ENCODE measurements at places on chromosomes 6 and 20.

DNA sequence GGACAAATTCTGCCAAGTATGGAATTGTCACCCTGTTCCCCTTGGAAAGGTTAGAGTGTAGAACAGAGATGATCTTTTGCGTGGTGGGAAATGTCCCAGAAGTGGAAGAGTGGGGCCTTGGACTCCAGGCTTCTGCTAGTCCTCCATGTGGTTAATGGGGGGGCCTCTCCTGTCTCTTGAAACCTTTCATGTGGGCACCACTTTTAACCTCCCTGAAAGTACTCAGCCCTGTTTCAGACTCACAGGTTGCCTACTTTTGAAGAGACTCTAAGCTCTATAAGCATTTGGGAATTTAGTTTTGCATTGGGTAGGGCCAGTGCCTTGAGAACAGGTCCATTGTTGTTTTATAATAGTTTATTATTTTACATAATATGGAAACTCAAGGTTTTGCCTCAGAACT lies 17.5 kb downstream of the RREB1 start:
- no peak for DNase-seq

DNA sequence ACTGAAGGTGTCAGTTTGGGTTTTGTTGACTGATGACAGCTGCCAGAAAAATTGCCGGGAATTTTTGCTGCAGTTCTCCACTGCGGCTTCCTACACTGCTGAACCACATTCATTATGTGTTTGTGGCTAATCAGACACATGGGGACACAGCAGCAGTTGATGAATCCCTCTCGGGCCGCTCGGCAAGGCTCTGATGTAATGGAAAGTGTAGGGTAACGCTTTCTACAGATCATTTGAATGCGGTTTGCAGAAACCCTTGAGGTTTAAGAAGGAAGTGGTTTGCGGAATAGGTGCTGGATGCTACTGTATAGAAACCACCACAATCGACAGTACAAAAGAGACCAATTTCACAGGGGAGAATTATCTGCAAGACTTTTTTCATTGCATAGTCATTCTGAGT lies 138.7 kb upstream of the SASH1 start:
- DNase-seq = peak; percentile 50

DNA sequence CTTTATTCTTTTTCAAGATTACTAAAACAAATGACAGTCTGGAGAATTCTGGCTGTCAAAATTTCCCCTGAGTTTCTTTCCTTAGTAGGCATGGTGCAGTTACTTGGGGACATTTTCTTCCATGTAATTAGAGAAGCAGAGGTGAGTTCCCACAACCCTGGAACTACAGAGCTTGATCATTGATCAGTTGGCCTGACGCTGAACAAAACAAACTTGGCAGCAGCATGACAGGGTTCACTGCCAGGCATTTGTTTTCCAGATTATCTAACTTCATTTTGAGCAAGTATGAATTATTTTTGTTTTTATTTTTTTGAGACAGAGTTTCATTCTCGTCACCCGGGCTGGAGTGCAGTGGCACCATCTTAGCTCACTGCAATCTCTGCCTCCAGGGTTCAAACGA lies 22.6 kb downstream of the IYD start:
- DNase-seq = no peak

- no peak for DNase-seq
Measured at GRCh38 chr20:4876301-4876700, 125.0 kb downstream of the SLC23A2 start.

DNA sequence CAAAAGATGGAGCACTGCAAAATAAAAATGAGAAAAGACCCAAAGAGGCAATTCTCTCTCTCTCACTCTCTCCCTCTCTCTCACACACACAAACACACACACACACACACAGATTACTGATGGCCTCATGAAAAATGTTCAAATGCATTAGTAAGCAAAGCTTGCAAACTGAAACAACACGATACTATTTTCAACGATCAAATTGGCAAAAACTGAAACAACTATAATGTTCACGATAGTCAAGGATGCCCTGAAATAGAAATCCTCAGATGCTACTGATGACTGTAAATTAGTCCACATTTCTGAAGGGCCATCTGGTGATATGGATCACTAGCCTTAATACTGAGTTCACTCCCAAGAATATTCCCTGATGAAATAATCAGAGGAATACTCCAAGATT lies 100.8 kb downstream of the TRERF1 start:
- no peak for DNase-seq

- no peak for DNase-seq
Measured at GRCh38 chr20:58453391-58453790, 61.8 kb downstream of the APCDD1L start.

DNA sequence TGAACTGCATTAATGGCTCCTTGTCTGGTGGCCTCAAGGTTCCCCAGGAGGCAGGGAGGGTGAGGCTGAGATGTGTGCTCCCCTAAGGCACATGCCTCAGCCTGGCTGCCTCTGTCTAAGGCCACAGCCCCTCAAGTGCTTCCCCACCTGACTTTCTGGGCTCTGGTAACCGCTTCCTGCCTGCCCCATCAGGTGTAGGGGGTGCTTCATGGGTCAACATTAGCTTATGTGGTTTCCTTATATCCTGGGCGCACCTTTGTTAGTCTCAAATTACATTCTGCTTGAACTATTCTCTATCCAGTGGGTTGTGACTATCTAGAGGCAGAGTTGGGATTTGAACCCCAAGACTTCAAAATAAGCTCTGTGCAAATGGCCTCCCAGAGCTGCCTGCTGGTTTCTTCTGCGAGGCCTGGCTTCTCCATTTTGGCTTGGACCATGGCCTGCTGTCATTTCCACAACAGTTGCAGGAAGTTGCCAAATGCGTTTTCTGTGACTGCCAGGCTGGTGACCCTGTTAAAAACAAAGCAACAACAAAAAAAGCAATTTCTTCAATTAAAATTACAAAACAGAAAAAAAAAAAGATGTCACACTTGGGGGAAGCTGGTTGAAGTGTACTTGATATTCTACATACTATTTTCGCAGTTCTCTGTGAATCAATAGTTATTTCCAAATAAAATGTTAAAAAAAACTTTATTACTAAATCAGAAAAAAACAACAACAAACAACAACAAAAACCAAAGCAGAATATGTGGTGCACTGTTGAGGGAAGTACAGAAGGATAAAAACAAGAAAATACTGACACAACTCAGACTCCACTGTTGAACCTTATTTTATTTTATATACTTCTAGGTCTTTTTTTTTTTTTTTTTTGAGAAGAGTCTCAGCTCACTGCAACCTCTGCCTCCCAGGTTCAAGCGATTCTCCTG lies 20.0 kb upstream of the ZNFX1 start:
- DNase-seq = no peak

- no peak for DNase-seq
Measured at GRCh38 chr20:51036226-51036625, 13.3 kb upstream of the KCNG1 start.

DNA sequence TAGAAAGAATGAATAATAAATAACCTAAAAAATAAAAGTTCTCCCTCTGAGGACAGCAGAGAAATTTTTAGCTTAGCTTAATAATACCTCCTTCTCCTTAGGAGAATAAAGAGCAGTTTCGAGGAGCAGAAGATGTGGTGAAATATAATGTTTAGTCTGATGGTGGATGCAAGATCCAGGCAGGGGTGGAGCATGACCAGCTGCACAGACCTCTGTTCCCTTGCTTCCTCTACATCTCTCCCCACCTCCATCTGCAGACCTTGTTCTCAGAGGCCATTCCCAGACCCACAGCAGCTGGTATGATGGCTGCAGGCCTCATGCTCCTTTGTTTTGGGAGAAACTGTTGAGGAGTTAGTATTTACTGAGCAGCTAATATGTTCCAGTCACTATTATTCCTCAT lies 1.5 kb downstream of the BTN3A2 start:
- DNase-seq = no peak

DNA sequence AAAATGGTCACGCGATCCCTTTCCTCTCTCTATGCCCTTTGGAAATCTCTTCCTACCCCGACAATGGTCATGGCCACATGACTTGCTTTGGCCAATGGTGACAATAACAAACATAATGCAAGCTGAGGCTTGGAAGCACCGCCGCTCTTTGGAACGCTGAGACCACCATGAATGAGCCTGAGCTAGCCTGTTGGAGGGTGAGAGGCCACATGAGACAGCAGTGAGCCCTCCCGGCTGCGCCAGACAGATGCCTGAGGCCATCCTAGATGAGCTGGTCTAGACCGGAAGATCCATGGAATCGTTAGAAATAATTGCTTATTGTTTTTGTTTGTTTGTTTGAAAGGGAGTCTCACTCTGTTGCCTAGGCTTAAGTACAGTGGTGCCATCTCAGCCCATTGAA lies 64.2 kb downstream of the STK35 start:
- no peak for DNase-seq

GRCh38 chr6:5582762-5583161 lies 321.4 kb downstream of the FARS2 start:
- no peak for DNase-seq

DNA sequence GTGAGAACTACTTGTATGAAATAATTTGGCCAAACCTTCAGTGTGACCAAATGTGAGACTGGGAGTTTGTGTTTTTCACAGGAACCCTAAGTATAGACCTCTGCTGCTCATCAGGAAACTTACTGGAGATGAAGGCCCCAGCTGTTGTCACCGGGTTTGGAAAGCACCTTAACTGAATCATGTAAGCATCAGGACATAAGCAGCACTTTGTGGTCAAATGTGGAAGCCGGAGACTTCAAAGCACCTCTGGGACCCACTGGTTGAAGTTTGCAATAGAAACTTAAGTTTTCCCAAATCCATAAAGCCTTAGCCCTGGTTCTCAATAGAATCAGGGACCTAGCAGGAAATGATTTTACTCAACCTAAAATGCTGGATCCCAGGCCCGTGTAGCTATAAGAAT lies 14.3 kb downstream of the TTPAL start:
- no peak for DNase-seq

GRCh38 chr6:169034516-169035167 lies 219.0 kb downstream of the THBS2 start:
- no peak for DNase-seq

GRCh38 chr6:17945111-17945510 lies 42.3 kb downstream of the KIF13A start:
- DNase-seq = no peak

DNA sequence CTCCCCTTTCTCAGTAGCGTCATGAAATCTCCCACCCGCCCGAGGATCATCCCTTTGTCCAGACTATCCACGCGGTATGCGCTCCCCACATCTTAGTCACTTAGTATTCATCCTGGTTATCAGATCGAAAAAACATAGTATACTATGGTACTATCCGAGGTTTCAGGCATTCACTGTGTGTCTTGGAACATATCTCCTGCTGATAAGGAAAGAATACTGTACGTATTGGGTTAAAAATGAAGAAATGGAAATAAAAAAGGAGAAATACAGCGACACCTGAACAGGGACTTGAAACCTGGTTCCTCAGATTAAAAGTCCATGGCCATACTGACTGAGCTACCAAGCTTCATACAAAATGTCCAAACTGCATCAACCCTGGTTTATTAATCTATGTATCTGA lies 14.0 kb downstream of the HMGN4 start:
- no peak for DNase-seq

GRCh38 chr20:53929974-53930650 lies 140.3 kb downstream of the BCAS1 start:
- no peak for DNase-seq

DNA sequence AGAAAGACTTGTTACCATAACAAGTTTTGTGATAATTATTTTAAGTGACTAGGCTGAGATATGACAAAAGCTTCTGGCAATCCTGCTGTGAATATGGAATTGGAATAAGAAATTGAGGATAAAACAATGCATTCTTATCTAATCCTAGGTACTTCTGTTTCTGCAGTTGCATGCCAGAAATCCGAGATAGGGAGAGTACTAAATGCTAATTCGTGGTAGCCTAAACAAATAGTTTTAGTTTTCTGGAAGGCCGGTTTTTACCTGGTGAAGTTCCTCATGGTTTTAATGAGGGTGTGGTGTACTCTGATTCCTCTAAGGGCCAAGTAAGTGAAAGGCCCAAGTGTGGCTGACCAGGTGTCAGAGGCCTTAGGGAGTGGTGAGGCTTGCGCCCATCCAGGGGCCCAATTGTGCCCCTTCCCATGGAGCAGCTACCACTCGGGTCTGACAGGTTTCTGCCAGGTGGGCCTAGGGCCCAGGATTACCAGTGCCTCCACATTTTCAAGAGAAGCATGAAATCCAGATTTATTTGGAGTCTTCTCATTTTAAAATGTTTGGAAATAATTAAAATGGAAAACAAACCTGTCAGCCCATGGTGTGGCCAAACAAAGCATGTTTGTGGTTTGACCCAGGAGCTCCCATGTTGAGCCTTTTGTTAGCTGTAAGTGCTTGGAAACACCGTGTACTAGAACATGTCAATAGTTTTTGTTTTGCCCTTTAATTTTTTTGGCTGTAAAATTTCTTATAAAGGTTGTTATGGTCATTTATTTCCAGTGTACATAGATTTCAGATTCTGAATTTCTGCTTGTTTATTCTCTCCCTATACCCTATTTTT lies 6.6 kb downstream of the PLCB4 start:
- DNase-seq = no peak

DNA sequence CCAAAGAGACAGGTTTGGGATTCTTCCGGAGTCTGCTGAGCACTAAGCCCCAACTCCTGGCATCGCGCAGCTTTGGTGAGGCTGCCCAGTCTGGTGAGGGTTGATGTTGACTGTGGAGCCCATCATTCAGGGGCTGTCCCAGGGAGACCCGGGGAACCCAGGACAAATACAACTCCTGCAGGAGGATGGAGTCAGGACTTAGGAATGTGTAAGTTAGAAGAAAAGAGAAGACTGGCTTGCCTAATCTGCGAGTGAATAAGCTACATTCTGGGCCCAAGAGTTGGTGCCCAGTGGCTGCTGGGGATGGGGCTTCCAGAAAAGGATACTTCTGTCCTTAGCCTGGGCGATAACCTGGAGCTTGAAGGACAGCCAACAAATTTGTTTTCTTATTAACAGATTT lies 47.9 kb downstream of the STK35 start:
- no peak for DNase-seq

DNA sequence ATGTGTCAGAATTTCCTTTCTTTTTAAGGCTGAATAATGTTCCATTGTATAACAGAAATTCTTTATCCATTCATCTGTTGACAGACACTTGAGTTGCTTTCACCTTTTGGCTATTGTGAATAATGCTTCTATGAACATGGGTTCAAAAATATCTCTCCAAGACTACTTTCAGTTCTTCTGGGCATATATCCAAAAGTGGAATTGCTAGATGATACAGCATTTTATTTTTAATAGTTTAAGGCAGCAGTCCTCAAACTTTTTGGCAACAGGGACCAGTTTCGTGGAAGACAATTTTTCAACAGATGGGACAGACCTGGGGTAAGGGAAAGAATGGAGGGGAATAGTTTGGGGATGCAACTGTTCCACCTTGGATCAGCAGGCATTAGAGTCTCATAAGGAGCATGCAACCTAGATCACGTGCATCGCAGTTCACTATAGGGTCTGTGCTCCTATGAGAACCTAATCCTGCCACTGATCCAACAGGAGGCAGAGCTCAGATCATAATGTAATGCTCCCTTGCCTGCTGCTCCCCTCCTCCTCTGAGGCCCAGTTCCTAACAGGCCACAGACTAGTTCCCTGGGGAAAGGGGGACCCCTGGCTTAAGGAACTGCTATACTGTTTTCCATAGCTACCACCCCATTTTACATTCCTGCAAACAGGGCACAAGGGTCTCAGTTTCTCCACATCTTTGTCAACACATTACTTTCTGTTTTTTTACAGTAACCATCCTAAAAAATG lies 239.9 kb upstream of the RNF217 start:
- DNase-seq = no peak

- peak; percentile 92 for DNase-seq
Measured at GRCh38 chr20:23629017-23629541, 8.7 kb downstream of the CST3 start.

Data from large intestine (tissue), 12 donors.